Stimulated activated CD4-positive, alpha-beta T cell treated with anti-CD3 and anti-CD28 coated beads, Interleukin-12 subunit alpha, Interleukin-12 subunit beta, amount 100 ng/mL, for 4 hours (primary cell): ENCODE measurements at places on chromosomes 2 and 18.

DNA sequence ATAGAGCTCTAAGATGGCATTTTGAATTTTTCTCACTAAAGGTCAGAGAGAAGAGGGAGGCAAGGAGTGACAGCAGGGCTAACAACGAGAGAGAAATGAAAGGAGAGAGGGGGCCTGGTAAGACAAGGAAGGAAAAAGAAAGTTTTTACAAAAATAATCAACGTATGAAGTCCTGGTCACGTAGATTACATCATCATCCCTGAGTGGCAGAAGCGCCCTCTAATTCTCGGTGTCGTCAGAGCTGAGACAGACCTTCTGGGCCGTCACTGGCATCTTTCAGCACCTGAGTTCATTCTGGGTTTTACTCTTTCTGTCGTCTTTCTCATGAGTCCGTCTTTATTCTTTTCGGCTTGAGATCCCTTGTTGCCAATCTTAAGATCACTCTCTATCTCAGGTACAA, 329.8 kb downstream of the ALK start:
- no peak for DNase-seq

DNA sequence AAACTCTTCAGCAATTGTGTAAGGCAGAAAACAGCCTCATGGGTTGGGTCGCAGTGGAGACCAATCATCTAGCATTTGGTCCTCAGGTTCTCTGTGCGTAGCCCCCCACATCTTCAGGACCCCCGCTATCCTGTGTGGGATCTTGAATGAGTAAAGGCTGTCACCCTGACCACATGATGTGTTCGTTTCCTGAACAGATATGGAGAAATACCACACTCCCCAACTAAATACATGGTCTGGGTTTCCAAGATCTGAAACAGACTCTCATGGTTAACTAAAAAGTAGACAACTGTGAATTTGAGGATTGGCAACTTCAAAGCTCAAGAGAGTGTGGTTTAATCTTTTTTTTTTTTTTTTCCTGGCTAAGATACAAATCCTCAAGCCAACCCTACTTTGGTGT, 23.2 kb downstream of the DOCK10 start:
- no peak for DNase-seq

GRCh38 chr18:58887613-58887963, 22.9 kb downstream of the ZNF532 start:
- no peak for DNase-seq

DNA sequence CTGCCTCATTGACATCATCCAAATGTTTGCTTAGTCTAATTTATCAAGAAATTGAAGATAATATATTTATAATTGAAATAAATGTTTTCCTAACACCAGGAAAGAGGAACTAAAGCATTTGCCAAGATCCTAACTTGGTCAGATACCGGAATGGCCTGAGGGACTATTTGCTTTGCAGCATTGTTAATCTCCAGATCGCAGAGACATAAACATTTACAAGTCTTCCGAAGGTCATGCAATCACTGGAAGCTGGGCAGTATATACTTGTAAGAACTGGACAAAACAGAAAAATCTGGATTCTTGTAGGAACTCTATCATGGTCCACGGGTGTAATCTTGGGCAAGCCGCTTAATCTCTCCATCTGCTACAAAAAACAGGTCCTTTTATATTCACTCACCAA, 42.2 kb downstream of the CYBRD1 start:
- no peak for DNase-seq

- DNase-seq = no peak
These were observed 132.2 kb upstream of the ITGB6 start for GRCh38 chr2:160332318-160332717.

GRCh38 chr18:62249478-62250097, 62.5 kb downstream of the RELCH start:
- DNase-seq = peak; percentile 59

DNA sequence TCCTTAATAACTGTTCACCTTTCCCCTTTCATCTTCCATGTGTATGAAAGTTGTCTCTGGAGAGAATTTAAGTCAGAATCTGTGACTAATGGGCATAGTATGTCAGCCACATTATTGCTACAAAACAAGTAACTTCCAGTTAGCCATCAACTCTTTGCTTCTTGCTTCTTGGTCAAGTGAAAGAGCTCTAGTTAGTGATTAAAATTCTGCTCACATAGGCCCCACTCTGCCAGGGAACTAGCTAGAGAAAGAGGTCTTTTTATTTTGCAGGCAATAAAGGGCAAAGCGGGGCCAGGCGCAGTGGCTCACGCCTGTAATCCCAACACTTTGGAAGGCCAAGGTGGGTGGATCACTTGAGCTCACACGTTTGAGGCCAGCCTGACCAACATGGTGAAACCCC, 64.6 kb downstream of the COLEC12 start:
- no peak for DNase-seq
